Stimulated activated CD4-positive, alpha-beta T cell treated with anti-CD3 and anti-CD28 coated beads, Interleukin-1b, Interleukin-23, amount 100 ng/mL, for 1 hour (primary cell): ENCODE measurements at places on chromosomes 12 and 14.
A peak's percentile ranks its signal among the peaks of the same experiment; 100 is the strongest.

GRCh38 chr14:72420749-72421474 is 473.0 kb downstream of the DPF3 start:
- peak; percentile 16 for DNase-seq

- no peak for DNase-seq
These were observed 124.5 kb downstream of the BTG1 start for GRCh38 chr12:92020983-92021665.

DNA sequence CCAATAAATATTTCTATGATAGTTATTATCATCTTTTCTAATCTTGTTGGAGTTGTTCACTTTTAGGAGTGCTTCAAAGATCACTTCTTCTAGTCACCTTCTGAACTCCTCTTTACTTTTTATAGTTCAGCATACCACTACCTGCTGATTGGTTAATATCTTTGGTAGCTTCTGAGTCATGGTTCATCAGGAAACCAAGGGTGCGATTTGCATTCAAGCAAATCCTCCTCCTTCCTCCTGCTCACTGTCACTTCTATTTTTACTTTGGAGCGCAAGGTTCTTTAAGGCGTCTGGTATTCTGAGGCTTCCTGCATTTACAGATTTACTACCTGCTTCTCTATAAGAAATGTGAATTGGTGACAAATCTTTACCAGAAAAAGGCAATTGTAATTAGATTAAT is 24.0 kb downstream of the SYT1 start:
- no peak for DNase-seq

- no peak for DNase-seq
These were observed 5.0 kb downstream of the USP30 start for GRCh38 chr12:109057376-109057775.
